Mesothelial cell of epicardium (in vitro differentiated cells): ENCODE measurements at places on chromosomes 6 and 20. TPM values are rescaled to one million over a fixed set of nuclear protein-coding genes. Genes with fewer than 3 reads are reported as not detected.

GRCh38 chr6:127539272-127539671 lies 20.1 kb upstream of the MTCL3 start:
- DNase-seq: no peak

DNA sequence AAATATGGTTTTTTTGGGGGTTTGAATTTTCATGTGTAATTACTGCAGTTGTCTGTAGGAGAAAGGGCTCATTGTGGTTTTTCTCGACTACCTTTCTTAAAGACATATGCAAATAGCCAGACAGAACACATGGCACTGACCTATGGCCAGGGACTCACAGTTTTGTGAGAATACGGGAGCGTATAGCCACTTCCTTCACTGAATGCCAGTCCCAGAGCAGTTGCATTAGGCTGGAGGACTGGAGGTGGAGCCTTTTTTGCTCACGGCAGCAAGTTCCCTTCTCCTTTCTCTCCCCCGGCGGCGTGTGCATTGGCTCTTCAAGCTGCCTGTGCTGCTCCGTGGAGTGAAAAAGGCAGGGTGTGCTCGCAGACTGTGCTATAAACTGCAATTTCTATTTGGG lies 114.9 kb downstream of the AKAP7 start:
- no peak for DNase-seq

GRCh38 chr20:53678990-53679596 lies 85.5 kb upstream of the ZNF217 start:
- no peak for DNase-seq

LGSN gene
- total RNA-seq: 0.14 TPM in 1 of 3 replicates, not detected in the others

ELOVL2 gene
- total RNA-seq: 1.6 to 1.8 TPM (median 1.6 TPM) in 3 replicates

DNA sequence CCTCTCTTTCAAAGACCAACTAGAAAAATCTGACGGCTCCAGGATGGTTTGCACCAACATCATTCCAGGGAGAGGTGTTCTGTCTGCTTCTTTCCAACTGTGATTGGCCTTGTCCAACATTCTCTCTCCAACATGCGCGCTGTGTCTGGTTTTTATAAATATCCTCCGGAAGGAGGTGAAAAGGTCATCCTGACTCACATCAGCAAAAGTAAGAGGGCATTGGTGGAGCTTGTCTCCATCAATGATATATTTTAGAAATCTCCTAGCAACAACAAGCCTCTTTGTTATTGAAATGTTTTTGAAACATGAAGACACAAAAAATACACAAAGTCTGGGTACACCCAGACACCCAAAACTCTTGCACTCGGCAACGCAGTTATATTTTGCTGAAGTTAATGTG lies 475.3 kb upstream of the JARID2 start:
- no peak for DNase-seq

- DNase-seq: no peak
These were observed 136.2 kb upstream of the TAB2 start for GRCh38 chr6:149181304-149181703.

RNF39 gene
- not detected in 3 replicates for total RNA-seq

PRDM13 gene
- total RNA-seq: not detected in 3 replicates

- DNase-seq: no peak
These were observed 48.5 kb upstream of the NOP56 start for GRCh38 chr20:2603816-2604505.
